Right atrium auricular region (tissue), 2 donors: ENCODE measurements at places on chromosomes 12 and 14.

DNA sequence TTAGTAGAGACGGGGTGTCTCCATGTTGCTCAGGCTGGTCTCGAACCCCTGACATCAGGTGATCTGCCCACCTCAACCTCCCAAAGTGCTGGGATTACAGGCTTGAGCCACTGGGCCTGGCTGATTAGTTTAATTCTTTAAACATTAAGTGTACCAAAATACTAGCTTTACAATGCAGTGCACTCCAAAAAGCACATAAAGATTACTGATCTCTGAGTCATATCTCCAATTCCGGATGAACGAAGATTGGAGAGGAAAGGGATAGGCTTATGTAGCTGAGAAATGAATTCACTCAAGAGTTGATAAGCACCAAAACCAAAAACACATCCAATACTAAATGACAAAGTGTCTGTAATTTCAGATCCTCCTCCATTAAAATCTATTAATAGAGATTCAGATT, 15.1 kb downstream of the NAV3 start:
- no peak for DNase-seq
- H3K36me3 ChIP-seq: no peaks in the 10 kb centered on the region
- no peak overlapping the region for H3K27ac ChIP-seq
- no peaks in the 10 kb centered on the region for H3K27me3 ChIP-seq

GRCh38 chr14:103149351-103150237, 26.3 kb downstream of the TNFAIP2 start:
- H3K27ac ChIP-seq: no peak overlapping the region
- H3K4me1 ChIP-seq: peaks cover under 1% of the 10 kb centered on the region
- H3K4me3 ChIP-seq: no peak overlapping the region
- no peak for DNase-seq
- H3K27me3 ChIP-seq: no peaks in the 10 kb centered on the region

- H3K4me3 ChIP-seq: no peak overlapping the region
- DNase-seq: no peak
- no peaks in the 10 kb centered on the region for H3K36me3 ChIP-seq
- H3K4me1 ChIP-seq: no peaks in the 10 kb centered on the region
Measured at GRCh38 chr12:96150442-96150841, 43.7 kb upstream of the ELK3 start.

DNA sequence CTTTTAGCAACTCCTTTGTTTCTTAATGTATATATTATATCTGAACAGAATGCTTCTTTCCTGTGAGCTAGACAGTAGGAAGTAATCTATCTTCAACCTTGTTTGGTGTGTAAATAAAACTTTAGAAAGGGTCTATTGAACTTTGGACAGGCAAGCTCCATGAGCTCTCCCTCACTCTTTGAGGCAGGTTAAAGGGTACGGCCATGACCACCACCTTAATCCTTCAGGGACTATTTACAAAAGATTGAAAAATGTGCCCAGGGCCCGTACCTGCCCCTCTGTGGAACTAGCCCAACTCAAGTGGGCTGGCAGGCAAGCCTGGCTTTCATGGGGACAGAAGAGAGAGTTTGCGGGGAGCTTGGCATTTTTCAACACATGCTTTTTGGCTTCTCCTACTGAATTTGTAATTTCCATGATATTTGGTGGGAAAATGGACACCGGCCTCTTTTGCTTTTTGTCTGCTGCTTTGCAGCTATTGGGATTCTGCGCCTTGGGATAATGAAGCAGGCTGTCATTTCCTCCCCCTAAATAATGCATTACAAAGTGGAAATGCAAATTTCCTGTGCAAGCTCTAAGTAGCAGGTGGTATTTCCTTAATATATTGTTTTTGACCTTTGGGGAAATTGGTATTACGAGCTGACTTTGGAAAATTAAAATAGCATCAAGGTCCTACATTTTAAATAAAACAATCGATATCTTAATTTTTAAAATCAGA, 106.0 kb downstream of the HMGA2 start:
- H3K27me3 ChIP-seq: no peaks in the 10 kb centered on the region
- no peaks in the 10 kb centered on the region for H3K4me1 ChIP-seq
- no peaks in the 10 kb centered on the region for H3K36me3 ChIP-seq
- H3K27ac ChIP-seq: no peak overlapping the region

DNA sequence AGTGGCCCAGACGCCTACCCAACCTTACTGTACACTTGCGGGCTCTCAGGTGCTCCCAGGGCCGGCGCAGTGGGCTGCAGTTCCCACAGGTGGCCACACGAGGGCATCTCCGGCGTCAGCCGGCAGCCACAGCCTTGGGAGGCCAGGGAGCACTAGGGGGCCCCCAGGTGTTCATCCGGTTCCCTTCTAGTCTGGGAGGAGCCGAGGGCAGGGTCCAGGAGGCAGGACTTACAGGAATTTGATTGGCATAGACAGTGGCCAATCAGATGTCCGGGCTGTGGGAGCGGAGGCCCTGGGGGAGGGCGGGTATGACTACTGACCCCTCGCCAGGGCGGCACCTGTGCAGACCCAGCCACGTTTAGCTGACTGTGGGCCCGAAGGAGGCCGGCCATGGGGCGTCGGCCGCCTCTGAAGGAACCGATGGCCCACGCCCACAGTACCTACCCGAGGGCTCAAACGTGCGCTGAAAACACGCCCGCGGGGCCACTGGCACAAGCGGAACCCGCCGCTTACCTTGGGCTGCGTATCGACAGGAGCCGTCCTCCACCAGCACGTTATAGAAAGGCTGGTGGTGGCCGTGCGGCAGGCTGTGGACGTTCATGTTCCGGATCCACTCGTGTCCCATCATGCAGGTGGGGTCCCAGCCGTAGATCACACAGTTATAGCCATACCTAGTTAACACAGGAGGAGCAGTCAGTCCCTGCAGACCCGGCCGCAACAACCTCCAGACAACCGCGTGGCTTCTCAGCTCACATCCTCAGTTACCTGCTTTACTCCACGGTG, 34.8 kb downstream of the FBXO21 start:
- H3K36me3 ChIP-seq: peaks cover 76% of the 10 kb centered on the region
- no peak for DNase-seq
- no peak overlapping the region for H3K4me3 ChIP-seq
- no peaks in the 10 kb centered on the region for H3K27me3 ChIP-seq
- H3K4me1 ChIP-seq: no peaks in the 10 kb centered on the region

- H3K4me1 ChIP-seq: no peaks in the 10 kb centered on the region
- no peaks in the 10 kb centered on the region for H3K27me3 ChIP-seq
- no peaks in the 10 kb centered on the region for H3K36me3 ChIP-seq
Measured at GRCh38 chr12:116448165-116448739, 110.9 kb upstream of the MAP1LC3B2 start.

DNA sequence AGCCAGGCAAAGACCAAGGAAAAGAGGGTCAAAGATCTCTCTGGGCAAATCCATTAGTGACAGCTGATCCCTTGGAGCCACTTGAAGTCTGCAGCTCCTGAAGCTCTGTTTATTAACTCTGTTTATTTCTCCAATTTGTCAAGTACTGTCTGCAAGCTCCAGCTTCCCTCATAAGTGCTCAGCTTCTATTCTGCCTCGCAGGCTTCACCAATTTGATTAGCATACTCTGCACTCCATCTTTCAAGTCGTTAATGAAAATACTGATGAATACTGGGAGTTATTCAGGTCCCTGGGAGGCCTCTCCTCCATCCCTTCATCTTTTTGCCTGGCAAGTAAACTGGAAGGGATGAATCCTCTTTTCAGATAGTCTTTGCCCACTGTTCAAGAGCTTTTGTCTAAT, 54.3 kb downstream of the TTC9 start:
- H3K4me3 ChIP-seq: no peak overlapping the region
- H3K27me3 ChIP-seq: no peaks in the 10 kb centered on the region
- H3K27ac ChIP-seq: no peak overlapping the region
- H3K4me1 ChIP-seq: no peaks in the 10 kb centered on the region
- DNase-seq: no peak

DNA sequence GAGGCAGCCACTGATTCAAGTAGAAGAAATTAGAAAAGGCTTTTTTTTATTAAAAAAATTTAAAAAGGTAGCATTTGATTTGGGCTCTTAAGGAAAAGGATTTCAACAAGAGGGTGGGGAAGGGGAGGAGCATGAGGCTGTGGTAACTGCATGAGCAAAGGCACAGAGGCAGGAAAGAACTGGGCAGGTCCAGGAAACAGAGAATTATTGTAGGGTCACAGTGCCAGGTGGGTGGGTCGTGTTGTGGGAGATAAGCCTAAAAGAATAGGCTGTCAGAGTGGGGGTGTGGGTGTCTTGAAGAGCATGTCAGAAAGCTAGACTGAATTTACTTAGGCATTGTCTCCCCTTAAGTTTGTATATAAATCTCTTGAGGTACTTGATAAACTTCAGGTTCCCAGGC, 7.8 kb downstream of the LIMA1 start:
- H3K27ac ChIP-seq: peak overlapping the region; percentile 42
- no peaks in the 10 kb centered on the region for H3K27me3 ChIP-seq
- DNase-seq: no peak
- no peaks in the 10 kb centered on the region for H3K36me3 ChIP-seq
- no peaks in the 10 kb centered on the region for H3K4me1 ChIP-seq

- no peaks in the 10 kb centered on the region for H3K36me3 ChIP-seq
- DNase-seq: no peak
- H3K4me1 ChIP-seq: peaks cover 11% of the 10 kb centered on the region
- H3K4me3 ChIP-seq: no peak overlapping the region
- H3K27me3 ChIP-seq: no peaks in the 10 kb centered on the region
- no peak overlapping the region for H3K27ac ChIP-seq
Measured at GRCh38 chr12:52216100-52216499, 16.9 kb upstream of the KRT7 start.

DNA sequence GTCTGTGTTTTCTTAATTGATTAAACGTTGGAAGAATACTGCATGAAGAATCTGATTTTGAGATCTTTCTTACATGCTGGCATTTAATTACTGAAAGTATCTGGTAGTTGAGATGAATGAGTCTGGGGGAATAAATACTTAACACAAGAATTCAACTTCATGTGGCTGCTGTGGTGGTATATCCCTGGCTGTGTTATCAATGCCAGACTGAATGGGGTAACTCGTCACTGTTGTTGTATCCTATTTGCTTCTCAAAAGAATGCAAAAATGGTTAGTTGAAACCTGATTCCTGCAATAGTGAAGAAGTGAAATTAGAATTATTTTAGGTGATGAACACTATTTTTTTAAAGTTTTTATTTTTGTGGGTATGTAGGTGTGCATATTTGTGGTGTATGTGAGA, 72.5 kb downstream of the HMGA2 start:
- no peaks in the 10 kb centered on the region for H3K4me1 ChIP-seq
- H3K36me3 ChIP-seq: no peaks in the 10 kb centered on the region
- no peak overlapping the region for H3K27ac ChIP-seq
- H3K27me3 ChIP-seq: no peaks in the 10 kb centered on the region
- no peak overlapping the region for H3K4me3 ChIP-seq

DNA sequence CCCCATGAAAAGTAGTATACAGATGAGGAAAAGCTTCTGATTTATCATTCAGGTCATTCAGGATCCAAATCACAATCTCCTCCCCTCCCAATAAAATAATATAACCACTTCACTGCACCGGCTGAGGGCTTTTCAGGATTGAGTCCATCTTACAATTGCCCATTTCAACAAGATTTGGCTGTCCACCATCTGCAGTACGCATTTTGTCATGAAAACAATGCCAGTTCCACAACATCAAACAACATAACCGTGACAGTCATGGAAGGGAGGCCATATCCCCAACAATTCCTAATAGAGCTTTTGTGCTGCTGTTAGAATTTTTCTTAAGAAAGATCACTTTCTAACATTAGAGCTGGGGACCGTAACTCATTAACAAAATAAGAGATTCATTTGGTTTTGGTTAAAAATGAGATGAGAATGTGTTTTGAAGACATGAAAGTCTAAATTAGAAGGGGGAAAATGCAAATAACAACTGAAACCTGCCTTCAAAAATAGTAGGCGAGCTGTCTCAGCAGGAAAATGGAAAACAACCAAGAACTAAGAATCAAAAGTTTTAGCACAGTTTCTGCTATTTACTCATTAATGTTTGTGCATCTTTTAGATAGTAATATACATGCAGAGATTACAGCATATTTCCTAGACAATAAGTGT, 38.3 kb upstream of the TMTC2 start:
- DNase-seq: no peak
- no peaks in the 10 kb centered on the region for H3K4me1 ChIP-seq
- H3K27me3 ChIP-seq: no peaks in the 10 kb centered on the region
- no peak overlapping the region for H3K4me3 ChIP-seq

DNA sequence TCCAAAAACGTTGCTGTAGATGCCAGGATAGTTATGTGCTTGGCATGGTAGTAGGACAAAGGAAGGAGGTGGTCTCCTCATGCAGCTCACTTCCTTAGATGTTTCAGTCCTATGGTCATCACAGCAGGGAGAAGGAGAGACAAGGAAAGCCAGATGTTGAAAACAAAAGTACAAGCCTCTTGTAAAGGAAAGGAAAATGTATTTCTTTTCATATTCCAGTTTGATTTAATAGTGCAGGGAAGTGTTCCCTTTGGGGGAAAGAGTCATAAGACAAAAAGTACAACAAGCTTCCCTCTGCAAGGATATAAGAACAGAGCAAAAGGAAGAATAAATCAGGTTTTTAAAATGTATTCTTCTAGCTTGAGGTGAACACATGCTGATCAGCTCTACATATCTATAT, 8.6 kb upstream of the TMCC3 start:
- H3K27ac ChIP-seq: no peak overlapping the region
- H3K36me3 ChIP-seq: no peaks in the 10 kb centered on the region
- H3K27me3 ChIP-seq: no peaks in the 10 kb centered on the region
- H3K4me1 ChIP-seq: no peaks in the 10 kb centered on the region
- H3K4me3 ChIP-seq: no peak overlapping the region

DNA sequence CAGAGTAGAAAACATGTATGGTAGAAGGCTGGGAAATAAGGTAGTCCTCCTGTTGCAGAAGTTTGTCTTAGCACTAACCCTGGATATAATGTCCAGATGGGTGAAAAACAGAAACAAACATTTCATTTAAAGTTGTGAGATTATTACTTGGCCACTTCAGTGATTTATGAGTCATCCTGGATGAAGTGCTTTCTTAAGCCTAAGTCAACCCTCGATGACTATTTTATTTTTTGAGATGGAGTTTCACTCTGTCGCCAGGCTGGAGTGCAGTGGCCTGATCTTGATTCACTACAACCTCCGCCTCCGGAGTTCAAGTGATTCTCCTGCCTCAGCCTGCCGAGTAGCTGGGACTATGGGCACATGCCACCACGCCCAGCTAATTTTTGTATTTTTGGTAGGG, 10.2 kb downstream of the DLST start:
- DNase-seq: no peak
- peaks cover 76% of the 10 kb centered on the region for H3K36me3 ChIP-seq
- no peaks in the 10 kb centered on the region for H3K27me3 ChIP-seq
- no peaks in the 10 kb centered on the region for H3K4me1 ChIP-seq

GRCh38 chr12:113262710-113263109, 41.4 kb downstream of the TPCN1 start:
- no peak overlapping the region for H3K4me3 ChIP-seq
- H3K27ac ChIP-seq: no peak overlapping the region
- peaks cover 35% of the 10 kb centered on the region for H3K36me3 ChIP-seq
- H3K27me3 ChIP-seq: no peaks in the 10 kb centered on the region
- H3K4me1 ChIP-seq: peaks cover 36% of the 10 kb centered on the region
- no peak for DNase-seq

DNA sequence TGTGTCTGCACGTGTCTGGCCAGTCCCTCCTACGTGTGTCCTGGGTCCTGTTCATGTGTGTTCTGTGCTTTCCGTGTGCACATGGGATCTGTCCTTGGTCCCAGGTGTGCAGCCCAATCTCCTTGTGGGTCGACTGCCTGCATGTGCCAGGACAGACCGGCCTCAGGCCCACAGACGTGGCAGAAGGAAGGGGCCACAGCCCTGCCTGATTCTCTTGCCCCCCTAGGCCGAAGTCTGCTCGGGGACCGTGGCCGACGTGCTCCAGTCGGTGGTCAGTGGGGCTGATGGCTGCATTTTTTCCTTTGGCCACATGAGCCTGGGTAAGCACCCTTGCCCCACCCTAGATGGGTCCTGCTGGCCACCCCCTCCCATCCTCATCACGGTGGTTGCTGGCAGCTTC, 34.0 kb downstream of the KIF26A start:
- H3K4me3 ChIP-seq: no peak overlapping the region
- no peak for DNase-seq
- H3K36me3 ChIP-seq: no peaks in the 10 kb centered on the region
- H3K27ac ChIP-seq: no peak overlapping the region
